NCI-H2171 treated with DMSO at 0.1 percent for 48 hours (cell line): ENCODE measurements at places on chromosomes 12 and 14.

- no peak for DNase-seq
Observed at GRCh38 chr14:23104591-23105347, at the start of gene CIROP. TSS of gene CIROP (minus strand) at chr14:23104989. CDS start at chr14:23104920, 69 bp downstream.

DNA sequence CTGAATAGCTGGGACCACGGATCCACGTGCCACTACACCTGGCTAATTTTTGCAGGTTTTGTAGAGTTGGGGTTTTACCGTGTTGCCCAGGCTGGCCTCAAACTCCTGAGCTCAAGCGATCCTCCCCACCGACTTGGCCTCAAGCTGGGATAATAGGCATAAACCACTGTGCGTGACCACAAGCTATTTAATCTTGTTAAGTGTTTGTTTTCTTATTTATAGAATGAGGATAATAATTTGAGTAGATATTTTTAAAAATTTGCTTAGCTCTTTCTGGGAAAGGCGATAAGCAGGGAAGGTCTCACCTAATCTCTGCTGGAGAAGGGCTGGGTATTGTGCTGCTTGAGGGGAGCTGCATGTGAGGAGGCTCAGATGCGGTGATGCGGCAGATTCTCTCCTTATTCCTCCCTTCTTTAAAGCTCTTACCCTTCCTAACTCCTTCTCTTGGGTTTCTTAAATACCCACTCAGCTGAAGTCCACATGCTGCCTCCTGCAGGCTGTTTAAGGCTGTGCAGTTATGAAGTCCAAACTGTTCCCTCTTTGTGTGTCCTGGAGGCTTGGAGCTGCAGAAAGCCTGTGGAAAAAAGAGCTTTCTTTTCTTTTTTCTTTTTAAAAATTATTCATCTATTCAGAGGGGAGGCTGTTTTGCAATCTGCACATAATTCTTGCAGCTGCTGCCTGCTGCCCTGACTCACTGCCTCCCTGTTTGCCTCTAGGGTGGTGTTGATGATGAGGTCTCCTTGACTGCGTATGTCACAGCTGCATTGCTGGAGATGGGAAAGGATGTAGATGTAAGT is 37.9 kb downstream of the A2ML1 start:
- no peak for DNase-seq

DNA sequence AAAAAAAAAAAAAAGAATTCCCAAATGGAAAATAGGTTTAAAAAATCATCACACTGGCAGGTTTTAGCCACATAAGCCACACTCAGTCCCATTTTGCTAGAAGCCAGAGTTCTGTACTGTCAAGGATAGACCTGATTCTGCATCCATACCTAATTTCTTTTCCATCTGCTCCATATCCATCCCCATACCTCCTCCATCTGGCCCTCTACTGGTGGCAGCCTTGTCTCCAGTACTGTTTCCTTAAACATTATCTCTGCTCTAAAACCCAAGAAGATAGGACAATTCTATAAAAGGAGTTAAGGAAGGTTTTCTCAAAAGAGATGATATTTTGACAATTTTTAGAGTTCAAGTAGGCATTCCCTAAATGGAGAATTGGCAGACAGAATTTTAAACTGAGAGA is 26.0 kb upstream of the RXYLT1 start:
- DNase-seq, result peak; percentile 30

DNA sequence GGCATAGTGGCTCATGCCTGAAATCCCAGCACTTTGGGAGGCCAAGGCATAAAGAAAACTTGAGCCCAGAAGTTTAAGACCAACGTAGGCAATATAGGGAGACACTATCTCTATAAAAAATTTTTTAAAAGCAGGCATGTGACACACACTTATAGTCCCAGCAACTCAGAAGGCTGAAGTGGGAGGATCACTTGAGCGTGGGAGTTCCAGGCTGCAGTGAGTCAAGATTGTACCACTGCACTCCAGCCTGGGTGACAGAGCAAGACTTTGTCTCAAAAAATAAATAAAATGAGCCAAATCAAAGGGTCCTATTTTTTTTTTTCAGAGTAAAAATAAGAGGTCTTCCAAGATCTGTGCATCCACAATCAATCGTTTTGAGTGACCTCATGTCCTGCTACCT is 237.6 kb downstream of the SLC16A7 start:
- no peak for DNase-seq

GRCh38 chr12:117025481-117026151 is 73.6 kb downstream of the TESC start:
- peak; percentile 80 for DNase-seq

- no peak for DNase-seq
Observed at GRCh38 chr14:36928432-36928831, 244.0 kb downstream of the SLC25A21 start.

- DNase-seq, result peak; percentile 55
Observed at GRCh38 chr12:89525305-89525823, 483 bp downstream of the POC1B start.

- DNase-seq, result no peak
Observed at GRCh38 chr12:113202300-113203075, 17.0 kb downstream of the RITA1 start.

DNA sequence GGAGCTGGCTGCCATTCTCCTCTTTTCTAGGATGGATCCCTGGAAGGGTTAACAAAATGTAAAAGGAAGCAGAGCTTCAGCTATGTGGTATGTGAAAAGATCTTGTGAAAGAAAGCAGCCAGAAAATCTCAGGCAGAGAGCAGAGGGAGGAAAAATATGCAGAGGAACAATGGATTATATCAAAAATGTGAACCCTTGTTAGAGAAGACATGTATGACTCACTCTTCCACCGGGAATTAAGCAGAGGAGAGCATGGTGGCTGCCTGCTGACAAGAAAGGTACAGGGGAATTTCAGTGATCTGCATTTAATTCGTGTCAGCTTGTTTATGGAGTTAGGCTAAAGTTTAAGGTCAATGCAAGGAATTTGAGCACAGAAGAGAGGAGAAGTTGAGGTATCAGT is 46.3 kb downstream of the KCNA1 start:
- no peak for DNase-seq

DNA sequence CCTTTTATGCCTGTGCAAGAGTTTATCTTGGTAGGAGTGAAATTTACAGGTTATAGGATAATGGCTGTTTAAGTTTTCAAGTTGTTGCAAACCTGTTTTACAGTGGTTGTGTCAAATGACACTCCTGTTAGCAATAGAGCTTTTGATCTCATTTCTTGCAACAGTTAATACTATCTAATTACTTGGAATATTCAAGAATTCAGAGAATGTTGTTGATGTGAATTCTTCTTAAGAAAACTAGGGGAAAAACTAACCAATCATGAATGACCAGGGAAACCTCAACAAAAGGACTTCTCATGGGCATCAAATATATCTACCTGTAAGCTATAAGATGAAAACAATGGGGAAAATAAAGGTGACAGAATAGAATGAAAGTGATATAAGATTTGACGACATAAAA is 85.0 kb downstream of the IPO8 start:
- DNase-seq, result no peak

GRCh38 chr12:130354407-130354806 is 16.7 kb downstream of the PIWIL1 start:
- no peak for DNase-seq

GRCh38 chr12:54197431-54197909 is 8.7 kb upstream of the SMUG1 start:
- DNase-seq, result no peak

DNA sequence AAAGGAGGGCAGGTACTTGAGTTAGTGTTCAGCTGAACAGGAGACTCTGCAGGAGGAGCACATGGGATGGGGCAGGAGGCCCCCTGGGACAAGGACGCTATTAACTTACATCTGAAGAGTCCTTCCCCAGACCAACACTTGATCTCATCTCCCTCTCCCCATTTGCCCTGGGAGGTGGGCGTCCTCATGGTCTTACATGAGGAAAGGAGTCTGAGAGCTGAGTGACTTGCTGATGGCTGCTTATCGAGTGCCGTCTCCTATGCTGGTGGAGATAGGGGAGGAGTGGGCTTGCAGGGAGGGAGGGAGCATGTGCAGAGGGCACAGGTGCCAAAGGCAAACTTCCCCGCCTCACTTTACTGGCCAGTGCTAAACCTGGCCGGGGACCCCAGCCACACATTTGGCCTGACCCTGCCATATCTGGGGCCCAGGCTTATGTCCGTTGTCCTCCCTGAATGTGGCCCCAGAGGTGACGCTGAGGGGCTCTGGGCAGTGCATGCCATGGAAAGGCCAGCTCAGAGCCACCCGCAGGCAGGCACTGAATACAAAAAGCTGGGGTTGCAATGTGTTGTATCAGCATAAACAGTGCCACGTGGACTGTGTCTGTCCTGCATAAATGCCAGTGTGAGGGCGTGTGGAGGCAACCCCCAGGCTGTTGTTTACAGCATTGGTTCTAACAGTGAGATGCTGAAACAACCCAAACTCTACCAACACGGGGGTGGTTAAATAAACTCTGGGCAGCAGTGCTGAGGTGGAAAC is 29.4 kb downstream of the FAIM2 start:
- DNase-seq, result no peak

DNA sequence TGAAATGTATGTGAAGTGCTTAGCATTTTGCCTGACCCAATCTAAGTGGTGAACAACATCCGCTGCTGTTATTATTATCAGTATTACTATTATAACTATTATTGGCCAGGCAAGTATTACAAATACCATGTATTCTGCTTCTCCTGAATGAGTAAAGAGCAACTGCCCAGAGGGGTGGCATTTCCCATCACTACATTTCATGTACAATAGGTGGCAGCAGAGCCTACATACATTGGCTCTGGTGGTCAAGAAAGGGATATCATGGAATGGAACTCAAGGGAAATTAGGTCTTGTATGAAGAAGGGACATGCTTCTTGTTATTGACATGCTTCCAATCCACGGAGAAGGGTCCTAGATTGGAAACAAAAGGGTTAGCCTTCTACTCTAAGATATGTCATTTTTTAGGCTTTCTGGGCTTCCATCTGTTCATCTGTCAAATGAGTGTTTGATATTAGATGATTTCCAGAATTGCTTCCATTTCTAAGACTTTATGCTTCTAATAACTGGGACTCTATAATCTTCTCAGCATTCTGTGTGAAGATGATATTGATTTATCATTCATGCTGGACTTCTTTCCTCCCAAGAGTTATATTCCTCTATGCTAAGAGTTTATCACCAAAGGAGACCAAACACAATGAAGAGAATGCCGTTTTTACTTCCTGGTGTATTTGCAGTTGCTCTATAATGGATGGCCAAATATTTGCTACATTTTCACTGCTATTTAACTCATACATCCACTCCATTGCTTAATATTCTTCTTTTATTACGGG is 239.1 kb downstream of the SSPN start:
- peak; percentile 51 for DNase-seq

- DNase-seq, result no peak
Observed at GRCh38 chr12:66746489-66747201, 67.8 kb upstream of the GRIP1 start.

DNA sequence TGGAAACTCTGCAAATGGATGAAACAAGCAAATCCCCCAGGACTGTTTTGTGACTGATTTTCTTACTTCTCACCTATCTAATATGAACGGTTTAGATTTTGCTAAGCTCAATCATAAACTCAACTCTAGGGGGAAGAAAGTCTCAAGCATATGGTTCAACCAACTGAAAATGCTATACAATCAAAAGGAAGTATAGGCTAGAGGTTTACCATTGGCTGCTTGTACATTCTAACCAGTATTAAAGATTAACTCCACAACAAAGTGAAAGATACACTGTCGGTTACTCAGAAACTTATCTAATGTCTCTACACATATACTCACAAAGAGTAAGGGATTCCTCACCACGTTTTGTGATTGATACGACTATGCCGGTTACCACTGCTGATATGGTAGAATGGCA is 281.8 kb upstream of the SOX5 start:
- DNase-seq, result no peak

- no peak for DNase-seq
Observed at GRCh38 chr12:26196421-26196716, 996 bp downstream of the SSPN start.

DNA sequence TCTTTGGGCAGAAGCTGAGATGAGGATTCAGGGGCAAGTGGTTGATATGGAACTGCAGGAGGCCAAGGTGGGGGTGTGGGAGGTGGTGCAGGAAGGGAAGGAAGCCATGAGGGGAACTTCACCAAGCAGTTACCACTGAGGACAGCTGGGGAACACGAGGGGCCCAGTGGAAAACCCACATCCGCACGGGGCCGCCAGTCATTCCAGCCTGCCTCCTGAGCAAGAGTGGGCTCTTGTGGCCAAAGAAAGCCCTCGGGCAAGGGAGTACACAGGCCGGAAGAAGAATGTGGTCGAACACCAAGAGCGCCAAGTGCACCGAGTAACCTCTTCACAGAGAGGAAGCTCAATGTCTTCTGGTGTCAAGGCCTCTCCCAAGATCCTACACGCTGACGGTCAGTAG is 252.2 kb upstream of the FOXN3 start:
- DNase-seq, result no peak

DNA sequence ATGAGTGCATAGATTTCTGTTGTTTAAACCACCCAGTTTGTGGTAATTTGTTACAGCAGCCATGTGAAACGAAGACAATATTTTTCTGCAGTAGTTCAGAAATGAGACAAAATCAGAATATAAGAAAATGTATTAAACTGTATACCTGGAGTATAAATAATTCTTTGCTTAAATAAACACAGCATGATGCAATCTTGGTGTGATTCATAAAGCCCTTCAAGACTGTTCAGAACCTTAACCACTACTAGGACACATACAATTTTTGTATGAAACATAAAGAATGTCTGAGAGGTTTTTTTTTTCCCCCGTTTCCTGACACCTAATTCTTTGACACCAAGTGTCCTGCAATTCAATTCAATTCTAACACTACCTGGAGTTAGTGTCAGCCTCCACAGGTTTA is 10.5 kb downstream of the C12orf75 start:
- no peak for DNase-seq

GRCh38 chr12:58487255-58487654 is 433.0 kb downstream of the LRIG3 start:
- DNase-seq, result peak; percentile 61

- DNase-seq, result peak; percentile 61
Observed at GRCh38 chr14:74988131-74988530, 14.6 kb upstream of the EIF2B2 start.

GRCh38 chr12:116551151-116551550 is 8.0 kb upstream of the MAP1LC3B2 start:
- no peak for DNase-seq

GRCh38 chr14:68667313-68667791 is 125.5 kb downstream of the ZFP36L1 start:
- no peak for DNase-seq

DNA sequence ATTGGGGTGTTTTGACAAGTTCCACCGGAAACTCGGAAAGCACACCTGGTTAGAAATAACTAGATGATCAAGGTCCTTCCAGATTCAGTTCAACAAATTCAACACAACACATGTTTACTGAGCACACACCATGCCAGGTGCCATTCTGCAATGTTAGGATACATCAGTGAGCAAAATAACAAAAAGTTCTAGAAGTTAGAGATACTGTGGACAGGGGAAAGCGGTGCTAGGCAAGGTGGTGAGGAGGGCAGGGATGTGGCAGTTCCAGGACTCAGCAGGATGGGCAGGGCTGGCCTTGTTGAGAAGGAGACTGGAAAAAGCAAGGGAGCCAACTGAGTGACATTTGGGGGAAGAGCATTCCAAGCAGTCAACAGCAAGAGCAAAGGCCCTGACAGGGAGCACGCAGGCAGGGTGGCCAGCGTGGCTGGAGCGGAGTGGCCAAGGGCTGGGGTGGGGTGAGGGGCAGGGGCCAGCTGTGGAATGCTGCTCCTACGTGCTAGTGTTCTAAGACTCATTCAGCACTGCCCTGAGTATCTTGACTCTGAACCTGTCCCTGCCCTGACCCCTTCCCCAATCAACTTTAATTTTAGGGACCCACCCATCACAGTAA is 19.4 kb upstream of the FAIM2 start:
- no peak for DNase-seq
